Vein endothelial cell (primary cell): ENCODE measurements at places on chromosomes 12 and 14. TPM values are rescaled to one million over a fixed set of nuclear protein-coding genes. Genes with fewer than 3 reads are reported as not detected.

USP44 gene
- 0.96 and 2.0 TPM in 2 replicates for total RNA-seq

SLC7A7 gene
- total RNA-seq: 6.9 and 11.4 TPM in 2 replicates

KRR1 gene
- 28.1 and 58.1 TPM in 2 replicates for total RNA-seq

DTD2 gene
- 27.3 and 28.7 TPM in 2 replicates for total RNA-seq
